ENCODE measurements at places on chromosomes 6 and 20.

DNA sequence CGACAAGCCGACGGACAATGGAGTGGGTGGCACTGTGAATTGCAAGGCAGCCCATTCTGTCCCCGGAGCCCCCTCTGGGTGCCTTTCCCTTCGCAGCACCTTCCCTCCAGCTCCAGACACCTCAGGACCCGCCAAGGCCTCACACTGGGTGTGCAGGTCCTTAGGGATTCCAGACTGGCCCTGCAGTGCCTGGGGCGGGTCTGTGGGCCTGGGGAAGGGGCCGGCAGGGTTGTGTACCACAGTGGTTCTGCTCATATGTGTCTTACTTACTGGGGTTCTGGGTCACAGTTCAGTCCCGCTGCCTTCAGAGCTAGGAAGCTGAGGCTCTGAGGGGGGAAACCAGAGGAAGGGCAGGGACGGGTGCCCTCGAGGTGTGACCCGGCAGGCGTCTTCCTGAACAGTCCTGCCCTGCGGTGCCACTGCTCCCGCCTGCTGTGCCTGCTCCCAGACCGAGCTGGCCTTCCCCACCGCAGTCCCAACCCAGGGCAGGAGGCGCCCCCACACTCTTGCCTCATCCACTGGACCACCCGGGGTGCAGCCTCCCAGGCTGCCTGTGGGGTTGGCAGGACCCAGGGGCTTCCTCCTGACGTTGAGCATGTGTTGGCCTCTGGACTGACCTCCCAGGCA is 16.3 kb upstream of the SLCO4A1 start:
- no peak for DNase-seq

DNA sequence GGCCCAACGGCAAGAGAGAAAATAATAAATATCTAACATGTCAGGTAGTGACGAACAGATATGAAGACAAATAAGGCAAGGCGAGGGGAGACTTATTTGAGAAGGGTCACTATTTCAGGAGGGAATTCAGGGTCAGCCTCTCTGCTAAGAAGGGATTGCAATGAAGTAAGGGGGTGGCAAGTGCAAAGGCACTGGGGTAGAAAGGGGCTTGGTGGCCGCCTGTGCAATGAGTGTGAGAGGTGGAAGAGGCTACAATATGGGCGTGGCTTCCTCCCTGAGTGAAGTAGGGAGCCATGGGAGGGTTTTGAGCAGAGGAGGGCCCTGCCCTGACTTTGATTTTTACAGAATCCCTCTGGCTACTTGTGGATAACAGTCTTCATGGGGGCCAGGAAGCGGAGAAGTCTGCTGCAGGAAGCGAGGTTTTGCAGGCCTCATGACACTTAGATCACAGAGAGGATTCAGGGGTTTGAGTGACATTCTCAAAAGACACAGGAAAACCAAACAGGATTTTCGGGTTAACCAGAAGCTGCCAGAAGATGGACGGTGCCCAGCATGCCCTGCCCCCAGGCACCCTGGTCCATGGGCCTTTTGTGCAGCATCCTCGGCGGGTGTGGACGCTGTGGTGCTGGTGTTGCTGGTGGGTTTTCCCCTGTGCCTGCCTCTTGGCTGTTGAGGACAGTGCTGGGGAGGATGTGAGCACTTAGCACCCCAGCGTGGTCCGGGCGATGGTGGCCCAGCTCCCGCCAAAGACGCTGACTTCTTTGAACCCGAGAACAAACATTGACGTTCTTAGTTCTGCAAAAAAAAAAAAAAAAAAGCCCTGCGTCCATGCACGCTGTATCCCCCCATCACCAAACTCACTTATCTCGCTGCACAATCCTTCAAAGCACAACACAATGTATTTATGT is 124.2 kb upstream of the PTPN1 start:
- DNase-seq = no peak

DNA sequence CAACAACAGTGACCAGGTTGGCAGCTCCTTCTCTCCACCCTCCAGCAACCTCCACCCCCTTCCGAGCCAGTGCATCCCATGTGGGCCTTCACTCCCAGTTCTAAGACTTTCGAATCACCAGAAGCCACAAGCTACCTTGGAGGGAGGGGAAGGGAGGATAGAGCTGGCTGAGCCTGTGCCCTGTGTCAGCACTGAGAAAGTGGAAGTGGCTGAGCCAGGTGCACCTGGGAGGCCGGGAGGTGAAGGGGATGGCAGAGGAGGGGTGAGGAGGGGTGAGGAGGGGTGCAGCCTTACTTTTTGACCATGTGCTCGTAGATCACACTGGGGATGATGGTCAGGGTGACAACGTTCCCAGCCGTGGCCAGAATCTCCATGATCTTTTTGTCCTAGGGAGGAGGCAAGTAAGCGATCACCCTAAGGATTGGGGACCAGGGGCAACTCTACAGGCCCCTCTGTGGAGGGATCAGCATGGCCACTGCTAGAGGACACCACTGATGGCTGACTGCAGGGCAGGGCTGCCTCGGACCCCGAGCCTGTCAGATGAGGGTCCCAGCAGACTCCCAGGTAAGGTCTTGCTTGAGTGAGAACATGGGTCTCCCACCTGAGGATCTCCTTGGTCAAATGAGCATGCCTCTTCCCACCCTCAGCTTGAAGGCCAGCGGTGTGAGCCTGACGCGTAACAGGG is 18.3 kb downstream of the SDCBP2 start:
- no peak for DNase-seq

GRCh38 chr6:63441266-63441956 is 121.6 kb upstream of the LGSN start:
- DNase-seq = no peak

GRCh38 chr6:149464411-149464810 is 20.4 kb downstream of the ZC3H12D start:
- no peak for DNase-seq

DNA sequence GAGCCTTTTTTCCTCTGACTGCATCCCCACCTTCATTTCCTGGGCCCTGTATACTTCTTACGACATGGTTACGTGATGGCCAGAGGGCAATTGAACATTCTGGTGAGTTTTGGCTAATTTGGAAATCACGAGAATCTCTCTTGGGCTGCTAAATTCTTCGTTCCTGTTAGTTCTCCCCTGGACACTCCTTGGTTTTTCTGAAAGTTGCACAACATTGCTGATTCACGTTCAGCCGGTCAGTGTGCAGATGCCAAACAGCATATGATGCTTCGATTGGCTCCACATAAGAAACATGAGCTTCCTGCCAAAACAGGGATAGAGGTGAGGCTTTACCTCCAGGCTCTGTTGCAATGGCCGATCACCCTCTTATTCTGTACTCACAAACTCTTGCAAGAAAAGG is 119.4 kb upstream of the LY86 start:
- DNase-seq = no peak

- DNase-seq = no peak
Observed at GRCh38 chr20:9280666-9281065, 211.8 kb downstream of the PLCB4 start.

- DNase-seq = no peak
Observed at GRCh38 chr20:37378420-37378784, 32.5 kb downstream of the SRC start.

DNA sequence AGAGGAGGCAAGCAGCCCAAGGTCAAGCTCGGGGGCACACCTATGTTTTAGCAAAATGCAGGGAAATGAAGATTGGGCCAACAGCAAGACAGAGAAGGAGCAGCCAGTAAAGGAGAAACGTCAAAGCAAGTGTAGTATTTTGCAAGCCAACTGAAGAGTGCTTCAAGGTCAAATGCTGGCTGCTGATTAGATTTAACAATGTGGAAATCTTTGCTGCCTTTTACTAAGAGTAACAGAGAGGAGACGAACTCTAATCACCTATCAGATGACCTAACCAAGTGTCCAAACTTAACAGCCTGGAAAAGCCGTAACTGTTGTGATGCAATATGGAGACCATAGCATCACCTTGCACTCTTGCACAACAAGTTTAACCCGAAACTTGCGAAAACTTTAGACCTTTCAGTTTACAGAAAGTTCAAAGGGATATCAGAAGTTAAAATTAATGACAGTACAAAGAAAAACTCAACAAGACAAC is 30.4 kb downstream of the AKIRIN2 start:
- no peak for DNase-seq

- no peak for DNase-seq
Observed at GRCh38 chr6:73637404-73637803, 16.4 kb downstream of the SLC17A5 start.

- DNase-seq = no peak
Observed at GRCh38 chr6:42367353-42368011, 84.2 kb downstream of the TRERF1 start.

- no peak for DNase-seq
Observed at GRCh38 chr6:8993111-8993510, 557.8 kb upstream of the SLC35B3 start.

DNA sequence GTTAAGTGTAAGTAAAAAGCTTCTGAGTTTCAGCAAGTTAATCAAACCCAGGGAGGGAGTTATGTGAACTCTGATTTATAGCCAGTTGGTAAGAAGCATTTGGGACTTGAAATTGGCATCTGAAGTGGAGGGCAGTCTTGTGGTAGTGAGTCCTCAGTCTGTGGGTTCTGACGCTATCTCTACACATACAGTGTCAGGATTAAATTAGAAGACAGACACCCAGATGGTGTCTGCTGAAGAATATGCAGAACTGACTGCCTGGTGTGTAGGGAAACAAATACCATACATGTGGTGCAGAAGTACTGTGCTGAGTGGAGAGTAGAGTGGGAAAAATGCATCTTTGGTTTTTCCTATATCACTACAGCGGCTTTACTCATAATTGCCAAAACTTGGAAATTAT is 43.5 kb upstream of the PLN start:
- no peak for DNase-seq

- DNase-seq = no peak
Observed at GRCh38 chr6:121503589-121503991, 68.1 kb downstream of the GJA1 start.

- peak; percentile 17 for DNase-seq
Observed at GRCh38 chr6:36759148-36759759, 61.6 kb downstream of the RAB44 start.

DNA sequence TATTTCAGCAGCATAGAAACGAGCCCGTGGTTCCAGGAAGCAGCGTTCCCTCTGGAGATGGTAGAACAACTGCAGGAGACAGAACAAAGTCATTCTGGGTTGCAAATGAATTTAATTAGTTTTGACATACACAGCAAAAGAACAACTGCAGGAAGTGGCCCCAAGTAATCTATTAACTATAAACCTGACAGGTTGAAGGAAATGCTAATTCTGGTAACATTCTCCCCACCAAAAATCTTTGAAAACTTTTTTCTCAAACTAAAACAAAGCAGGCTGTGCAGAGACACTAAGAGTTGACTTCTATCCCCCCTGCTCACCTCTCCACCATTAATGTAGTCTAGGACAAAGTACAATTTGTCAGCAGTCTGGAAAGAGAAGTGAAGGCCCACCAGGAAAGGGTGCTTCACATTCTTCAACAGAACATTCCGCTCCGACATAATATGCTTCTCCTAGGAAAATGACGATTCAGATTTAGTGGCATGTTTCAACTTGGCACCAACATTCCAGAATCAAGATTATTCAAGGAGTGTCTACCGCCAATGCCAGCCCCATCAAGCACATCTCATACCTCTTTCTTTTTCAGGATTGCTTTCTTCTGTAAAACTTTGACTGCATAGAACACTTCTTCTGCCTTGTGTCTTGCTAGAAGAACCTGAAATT is 120.4 kb upstream of the SLC2A12 start:
- no peak for DNase-seq

DNA sequence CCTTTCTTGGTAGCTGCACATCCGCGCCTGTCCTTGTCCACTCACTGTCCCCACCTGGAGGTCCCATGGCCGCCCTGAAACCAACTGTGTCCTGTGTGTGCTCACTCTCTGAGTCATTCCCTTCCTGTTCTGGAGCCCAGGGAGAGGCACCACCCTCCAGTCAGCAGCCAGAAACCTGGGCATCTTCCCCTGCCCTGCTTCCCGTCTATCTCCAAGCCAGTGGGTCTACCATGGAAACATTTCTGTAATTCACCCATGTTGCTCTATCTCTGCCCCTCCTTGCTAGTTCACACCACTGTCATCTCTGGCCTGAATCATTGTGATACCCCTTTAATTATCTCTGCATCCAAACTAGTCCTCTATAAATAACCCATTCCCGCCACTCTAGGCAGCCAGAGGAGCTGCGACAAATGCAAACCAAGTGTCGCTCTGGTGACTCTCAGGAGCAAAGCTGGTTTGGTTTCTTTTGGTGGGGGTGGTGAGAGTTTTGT is 28.8 kb upstream of the SYNJ2 start:
- DNase-seq = no peak

DNA sequence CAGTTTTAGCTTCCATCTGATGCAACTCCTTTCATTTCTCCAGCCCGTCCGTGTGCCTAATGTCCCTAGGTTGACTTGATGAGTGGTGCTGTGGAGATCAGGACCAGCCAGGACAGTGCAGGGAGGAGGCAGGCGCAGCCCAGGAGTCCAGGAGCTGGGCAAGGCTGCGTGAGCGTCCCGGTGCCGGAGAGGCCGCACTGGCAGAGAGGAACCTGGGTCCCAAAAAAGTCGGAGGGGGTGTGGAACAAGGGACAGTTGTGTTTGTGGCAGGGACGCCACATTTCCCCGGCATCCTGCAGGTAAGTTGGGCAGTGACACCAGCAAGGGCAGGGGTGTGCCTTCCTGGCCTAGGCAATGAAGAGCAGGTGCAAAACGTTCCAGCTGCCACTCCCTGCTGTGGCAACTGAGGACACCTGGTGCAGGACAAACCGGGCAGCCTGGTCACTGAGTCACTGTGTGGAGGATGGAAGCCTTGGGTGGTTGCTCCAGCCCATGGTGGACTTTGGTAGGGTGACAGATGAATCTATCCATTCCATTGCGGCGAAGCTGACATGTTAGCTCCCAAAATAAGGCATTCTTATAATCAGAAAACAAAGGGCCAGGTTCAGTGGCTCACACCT is 53.2 kb downstream of the RAMACL start:
- DNase-seq = no peak

DNA sequence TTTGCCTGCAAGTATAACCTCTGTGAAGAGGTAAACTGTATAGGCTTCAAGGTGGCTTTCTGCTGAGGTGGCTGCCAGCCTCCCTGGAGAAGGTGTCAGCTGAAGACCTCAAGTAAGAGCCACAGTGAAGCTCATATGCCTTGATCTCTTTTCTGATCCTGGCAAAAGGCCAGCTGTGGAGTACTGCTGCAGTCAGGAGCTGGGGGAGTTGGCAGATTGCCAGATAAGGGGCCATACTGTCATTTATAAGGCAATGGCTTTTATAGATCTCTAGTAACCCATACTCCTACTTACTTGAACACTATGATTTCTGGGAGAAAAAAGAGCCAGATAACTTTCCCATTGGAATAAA is 8.8 kb upstream of the CEP85L start:
- DNase-seq = no peak

DNA sequence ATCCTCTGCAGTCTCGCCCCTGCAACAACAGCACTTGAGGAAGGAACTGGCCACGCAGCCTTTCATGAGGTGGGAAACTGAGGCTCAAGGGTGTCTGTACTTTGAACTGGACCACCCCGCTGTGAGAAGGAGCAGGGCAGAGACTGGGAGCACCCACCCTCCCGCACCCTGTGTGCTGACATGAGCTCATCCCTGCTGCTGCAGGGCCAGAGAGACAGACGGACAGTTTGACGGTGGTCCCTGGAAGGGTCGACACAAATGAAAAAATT is 16.9 kb upstream of the MRGBP start:
- no peak for DNase-seq

- DNase-seq = no peak
Observed at GRCh38 chr20:46757754-46758678, 48.6 kb downstream of the SLC2A10 start.

GRCh38 chr6:1608222-1609040 is 1.3 kb upstream of the FOXC1 start:
- no peak for DNase-seq
